ENCODE measurements at places on chromosomes 4 and X.

GRCh38 chrX:52608961-52609360 is 45.7 kb downstream of the SSX7 start:
- no peak for DNase-seq

DNA sequence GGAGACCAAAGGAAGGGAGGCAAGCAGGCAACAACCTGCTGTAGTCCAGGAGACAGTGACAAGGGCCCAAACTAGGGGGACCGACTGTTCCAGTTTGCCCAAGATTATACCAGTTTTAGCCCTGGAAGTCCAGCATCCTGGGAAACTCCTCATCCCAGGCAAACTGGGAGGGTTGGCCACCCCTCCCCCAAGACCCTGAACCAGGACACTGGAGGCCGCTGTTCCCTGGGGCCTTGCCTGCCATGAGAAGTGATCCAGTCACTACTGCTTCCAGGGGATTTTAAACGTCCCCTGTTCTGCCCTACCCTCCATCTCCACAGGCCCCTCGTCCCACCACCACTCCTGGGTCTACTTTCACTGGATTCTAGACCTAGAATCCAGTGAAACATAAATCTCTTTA is 4.3 kb upstream of the DGAT2L6 start:
- DNase-seq: no peak

DNA sequence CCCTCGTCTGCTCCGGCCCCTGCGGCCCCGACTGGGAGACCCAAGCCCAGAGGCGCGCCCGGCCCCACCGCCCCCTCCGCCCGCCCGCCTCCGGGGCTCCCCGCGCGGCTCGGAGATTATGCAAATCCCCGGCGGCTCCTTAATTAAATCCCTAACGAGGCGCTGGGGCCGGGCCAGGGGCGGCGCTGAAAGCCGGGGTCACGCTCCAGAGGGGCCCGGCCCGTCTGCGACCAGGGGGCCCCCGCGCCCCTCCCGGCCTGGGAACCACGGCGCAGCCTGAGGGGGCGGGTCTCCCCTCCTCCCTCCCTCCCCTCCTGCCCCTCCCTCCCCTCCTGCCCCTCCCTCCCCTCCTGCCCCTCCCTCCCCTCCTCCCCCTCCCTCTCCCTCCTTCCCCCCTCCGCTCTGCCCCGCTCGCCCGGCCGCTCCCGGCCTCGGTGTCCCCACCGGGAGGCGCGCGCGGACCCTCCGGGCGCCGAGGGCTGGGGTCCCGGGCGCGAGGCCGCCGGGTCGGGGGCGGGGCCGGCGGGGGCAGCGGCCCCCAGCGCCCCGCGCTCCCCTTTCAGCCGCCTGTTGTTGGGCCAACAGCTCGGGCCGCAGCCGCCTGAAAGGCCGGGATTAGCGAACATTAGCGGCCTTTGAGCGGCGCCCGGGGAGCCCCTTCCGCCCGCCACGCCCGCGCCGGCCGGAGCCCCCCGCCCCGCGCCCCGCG is 25.9 kb upstream of the FGFR3 start:
- DNase-seq: no peak

GRCh38 chr4:140106289-140106844 is 47.6 kb downstream of the MAML3 start:
- no peak for DNase-seq

DNA sequence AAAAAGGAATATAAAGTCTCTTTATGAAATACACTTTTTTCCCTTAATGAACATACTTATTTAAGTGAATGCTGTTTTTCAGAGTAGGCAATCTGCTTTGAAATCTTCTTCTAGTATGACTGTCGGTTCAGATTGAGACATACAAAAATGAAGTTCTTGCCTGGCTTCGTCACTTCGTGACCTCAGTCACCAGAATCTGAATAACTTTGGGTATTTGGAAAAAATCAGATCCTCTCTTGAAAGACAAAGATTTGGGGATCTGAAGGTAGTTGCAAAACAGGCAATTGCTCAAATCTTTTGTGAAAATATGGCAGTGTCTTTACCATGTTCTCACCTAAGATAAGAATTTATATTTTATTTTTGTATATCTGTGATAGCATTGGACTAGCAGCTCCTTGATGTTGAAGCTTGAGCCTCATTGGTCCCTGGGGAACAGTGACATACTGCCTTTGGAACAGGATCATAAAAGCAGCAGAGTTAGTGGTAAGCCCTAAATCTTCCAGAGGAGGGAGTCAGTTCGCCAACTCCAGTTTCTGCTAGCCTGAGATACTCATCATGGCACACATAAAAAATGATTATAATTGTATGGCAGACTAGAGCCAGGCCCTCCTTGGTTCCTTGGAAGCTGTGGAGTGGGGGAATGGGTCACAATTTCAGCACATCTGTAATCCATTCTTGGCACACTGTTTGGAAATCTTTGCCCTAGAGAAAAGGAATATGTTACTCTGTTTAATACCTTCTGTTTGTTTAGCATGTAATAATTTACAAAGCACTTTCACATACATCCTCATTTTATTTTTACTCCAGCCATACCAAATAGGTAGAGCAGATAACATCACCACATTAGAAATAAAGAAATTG is 5.0 kb downstream of the ARFIP1 start:
- DNase-seq: no peak

DNA sequence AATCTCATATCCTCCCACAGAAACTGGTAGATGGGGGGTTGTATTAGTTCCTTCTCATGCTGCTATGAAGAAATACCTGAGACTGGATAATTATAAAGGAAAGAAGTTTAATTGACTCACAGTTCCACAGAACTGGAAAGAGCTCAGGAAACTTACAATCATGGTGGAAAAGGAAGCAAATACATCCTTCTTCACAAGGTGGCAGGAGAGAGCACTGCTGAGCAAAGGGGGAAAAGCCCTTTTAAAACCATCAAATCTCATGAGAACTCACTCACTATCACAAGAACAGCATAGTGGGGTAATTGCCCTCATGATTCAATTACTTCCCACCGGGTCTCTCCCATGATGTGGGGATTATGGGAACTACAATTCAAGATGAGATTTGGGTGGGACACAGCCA is 250.5 kb upstream of the GPRIN3 start:
- DNase-seq: no peak

Measured in pulmonary artery endothelial cell (primary cell).